ENCODE measurements at places on chromosomes 13 and 19.

DNA sequence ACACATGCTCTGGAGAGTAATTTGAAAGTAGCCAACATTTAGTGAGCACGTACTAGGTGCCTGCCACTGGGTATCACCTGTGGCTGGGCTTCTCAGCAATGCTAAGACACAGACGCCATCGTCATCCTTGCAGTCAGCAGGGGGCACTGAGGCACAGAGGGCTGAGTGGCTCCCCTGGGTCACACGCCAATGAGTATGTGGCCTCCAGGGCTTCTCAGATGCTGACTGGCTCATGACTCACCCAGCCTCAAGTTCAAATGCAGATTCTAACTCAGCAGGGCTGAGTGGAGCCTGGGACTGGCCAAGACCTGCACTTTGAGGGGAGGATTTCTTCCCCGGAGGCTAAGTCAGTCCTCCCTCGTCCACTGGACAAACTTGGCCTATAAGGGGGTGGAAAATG lies 115.1 kb upstream of the CACNA1A start:
- no peak for DNase-seq

DNA sequence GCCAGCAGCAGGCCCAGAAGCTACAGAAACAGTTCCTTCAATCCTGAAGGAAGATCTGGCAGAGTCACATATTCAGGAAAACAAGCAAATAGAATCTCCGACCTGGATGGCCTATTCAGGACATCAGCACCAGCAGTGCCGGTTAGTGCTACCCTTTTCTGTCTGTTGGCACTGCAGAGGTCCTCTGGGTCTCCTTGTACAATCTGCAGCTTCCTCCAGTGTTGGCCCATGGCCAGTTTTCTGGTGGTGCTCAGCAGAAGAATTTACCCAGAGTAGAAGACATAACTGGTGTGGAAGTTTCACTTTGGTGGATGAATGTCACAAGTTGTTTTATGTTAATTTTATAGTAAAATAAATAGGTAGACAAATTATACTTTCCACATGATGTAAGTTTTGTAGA lies 498.1 kb downstream of the COG6 start:
- DNase-seq, result no peak

GRCh38 chr19:18610245-18610555 lies 2.5 kb upstream of the TMEM59L start:
- DNase-seq, result no peak

DNA sequence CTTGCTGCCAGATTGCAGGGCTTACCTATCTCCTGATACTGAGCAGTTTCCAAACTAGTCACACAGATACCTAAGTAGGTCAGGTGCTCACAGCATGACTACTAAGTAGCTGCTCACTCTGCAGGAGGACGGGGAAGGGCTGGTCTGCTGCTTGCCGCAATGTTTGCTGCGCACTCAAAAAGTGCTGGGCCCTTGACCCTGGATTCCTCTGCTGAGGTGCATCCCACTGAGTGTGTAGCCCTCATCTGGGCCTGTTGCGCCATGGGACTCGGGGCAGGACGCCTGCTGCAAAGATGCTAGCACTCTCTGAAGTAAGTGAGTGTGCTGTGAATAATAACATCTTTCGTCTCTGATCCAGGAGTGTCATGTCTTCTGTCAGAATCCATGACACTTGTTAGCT lies 59.2 kb upstream of the MEDAG start:
- DNase-seq, result no peak

- no peak for DNase-seq
Observed at GRCh38 chr13:77530875-77531274, 4.6 kb upstream of the SCEL start.

DNA sequence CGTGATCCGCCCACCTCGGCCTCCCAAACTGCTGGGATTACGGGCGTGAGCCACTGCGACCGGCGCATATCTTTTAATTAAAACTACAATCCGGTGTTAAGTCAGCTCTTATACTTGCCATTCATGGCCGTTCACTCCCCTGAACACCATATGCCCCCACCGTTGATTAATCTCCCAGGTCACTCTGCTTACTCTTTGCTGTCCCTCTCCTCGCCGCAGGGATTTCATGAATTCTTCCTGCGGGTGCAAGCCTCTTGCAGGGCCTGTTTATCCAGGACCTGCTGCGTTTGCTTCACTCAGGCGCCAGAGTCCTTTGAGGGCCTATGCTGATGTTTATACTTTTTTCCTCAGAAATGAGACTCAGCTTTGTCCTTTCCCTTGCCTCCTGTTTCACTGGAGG lies 996 bp downstream of the ERVV-2 start:
- no peak for DNase-seq

DNA sequence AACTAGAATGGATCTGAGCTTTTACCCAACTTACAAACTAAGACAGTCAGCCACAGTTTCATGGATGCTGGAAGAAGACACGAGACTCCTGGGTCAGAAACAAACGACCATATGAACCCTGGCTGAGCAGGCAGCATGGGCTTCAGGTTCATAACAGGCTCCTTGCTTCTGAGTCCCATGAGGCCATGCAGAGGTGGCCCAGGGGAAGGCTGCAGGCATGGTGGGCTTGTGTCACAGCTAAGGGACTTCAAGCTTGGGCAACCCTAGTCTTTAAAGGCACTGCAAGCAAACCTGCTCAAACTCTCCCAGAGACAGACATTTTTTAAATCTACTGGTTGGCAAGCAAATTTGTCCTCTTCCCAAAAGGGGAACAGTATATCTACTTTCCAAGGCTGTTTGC lies 5.1 kb upstream of the ARHGEF7 start:
- no peak for DNase-seq

GRCh38 chr19:8081569-8082550 lies 29.3 kb downstream of the CCL25 start:
- no peak for DNase-seq

DNA sequence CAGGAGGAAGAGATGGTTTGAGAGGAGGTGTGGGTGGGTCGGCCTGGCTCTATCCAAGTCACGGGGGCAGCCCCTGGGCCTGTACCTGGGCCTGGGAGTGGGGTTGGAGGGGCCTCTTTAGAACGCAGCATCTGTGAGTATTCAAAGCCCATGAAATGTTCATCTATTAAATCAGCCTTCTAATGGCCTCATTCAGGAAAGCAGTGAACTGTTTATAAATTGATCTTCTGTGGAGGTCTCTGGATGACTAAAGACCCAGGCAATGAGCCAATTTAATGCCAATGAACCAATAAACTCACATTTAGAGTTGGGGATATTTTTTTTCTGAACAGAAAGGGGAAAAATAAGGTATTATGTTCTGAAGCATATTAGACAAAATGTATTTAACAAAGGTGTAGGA lies 19.9 kb upstream of the GGACT start:
- DNase-seq, result no peak

GRCh38 chr19:55379174-55379573 lies 2.5 kb downstream of the TMEM190 start:
- DNase-seq, result no peak

DNA sequence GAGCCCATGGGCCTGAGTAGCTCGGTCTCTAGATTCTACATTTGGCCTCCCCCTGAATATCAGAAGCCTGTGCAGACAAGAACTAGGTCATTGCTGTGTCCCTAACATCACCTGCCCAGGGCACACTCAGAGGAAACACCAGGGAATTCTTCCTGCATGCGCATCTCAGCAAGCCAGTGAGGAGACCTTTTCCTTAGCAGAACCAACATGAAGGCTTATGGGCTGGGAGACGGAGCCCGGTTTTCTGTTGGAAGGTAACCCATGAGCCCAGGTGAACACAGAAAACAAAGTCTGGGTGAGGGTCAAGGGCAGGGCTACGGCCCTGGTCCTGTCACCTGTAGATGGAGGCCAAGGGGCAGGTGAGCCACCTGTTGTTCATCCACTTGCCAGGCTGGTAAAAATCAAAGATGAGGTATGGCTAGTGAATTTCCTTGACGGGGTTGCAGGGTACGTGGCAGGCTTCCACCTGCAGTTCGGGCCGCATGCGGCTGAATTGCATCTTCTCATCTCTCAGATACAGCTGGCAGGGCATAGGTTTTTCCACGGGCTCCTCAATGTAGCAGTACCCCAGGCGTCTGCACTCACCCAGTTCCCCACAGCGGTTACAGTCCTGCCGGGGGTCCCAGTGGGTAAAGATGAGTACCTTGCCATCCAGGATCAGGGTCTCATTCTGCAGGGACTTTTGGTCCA lies 3.6 kb upstream of the FAM187B start:
- DNase-seq, result no peak

DNA sequence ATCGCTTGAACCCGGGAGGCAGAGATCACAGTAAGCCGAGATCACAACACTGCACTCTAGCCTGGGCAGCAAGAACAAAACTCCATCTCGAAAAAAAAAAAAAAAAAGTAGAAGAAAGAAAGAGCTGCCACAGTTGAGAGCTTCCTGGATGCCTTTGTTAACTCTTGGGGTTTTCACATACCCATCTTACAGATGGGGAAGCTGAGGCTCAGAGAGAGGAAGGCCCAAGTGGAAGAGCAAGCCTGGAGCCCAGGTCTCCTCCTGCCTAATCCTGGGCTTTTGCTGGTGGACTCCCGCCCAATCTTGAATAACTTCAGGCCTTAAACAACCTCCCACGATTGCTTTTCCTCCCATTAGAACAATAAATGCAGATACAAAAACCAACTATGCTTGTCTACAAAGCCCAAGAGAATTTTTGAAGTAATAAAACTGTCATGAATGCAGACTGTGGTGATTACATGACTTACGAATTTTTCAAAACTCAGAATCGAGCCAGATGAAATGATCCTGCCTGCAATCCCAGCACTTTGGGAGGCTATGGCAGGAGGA lies 41.7 kb downstream of the LTBP4 start:
- no peak for DNase-seq

DNA sequence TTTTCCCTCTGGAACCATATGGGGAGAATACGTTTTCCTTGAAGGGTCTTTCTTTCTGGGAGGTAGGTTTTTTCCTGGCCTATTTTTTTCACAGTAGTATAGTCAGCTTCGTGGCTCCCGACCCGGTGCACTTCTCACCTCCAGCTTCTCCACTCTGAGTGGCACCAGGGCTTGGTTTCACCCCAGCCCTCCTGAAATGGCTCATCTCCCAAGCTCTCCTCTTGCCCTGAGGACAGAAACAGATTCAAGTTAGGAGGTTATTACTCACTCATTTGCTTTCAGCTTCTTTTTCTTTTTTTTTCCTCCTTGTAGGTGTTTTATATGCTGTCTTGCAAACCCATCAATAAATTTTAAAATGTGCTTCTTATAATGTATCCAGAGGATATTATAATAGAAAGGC lies 199.3 kb downstream of the RFC3 start:
- DNase-seq, result no peak

GRCh38 chr13:59960683-59961082 lies 203.0 kb downstream of the DIAPH3 start:
- no peak for DNase-seq

- no peak for DNase-seq
Observed at GRCh38 chr19:14472202-14472938, 2.8 kb downstream of the PTGER1 start.

DNA sequence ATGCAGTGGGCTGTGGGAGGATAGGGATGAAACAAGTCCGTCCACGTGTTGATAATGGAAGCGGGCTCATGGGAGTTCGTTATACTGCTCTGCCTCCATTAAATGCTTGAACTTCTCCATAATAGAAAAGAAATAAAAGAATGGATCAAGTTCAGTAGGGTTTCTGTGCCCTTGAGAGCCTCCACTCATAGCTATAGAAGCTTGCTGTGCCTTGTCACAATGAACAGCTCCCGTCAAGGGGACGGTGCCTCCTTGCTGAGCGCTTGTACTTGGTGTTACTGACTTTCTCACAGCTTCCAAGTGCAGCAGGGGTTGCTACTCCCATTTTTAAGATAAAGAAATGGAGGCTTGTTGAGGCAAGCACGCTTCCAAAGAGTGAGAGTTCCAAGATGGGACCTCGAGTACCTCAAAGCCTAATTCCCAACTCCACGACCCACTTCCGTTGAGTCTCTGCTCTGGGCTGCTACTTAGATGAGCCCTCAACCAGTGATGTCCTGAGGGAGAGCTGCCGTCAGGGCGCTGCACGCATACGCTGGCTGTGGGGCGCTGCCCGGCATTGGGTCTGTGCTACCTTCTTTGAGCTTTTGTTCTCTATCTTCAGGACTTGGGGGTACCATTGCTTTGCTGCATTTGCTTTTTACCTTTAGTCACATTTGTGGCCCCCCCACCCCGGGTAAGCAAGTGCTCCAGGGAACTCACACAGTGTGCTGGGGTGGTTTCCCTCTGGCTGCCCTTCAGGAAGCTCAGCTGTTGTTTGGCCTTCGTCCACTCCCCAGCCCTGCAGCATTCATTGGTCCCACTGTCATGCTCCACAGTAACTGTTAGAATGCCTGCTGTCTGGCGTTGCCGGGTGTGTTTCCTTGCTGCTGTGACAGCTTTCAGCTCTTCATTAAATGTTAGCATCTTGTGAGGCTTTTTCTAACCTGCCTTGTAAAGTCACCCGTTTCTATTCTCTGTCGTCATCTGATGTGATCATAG lies 9.5 kb downstream of the SNRNP70 start:
- DNase-seq, result peak; percentile 28

- no peak for DNase-seq
Observed at GRCh38 chr13:113493315-113493951, 2.9 kb upstream of the DCUN1D2 start.

- no peak for DNase-seq
Observed at GRCh38 chr13:75792526-75793187, 156.5 kb downstream of the LMO7 start.

GRCh38 chr19:7851623-7852500 lies 21.8 kb downstream of the EVI5L start:
- peak; percentile 85 for DNase-seq

- DNase-seq, result no peak
Observed at GRCh38 chr19:35313587-35313986, 15.4 kb upstream of the CD22 start.
